ENCODE measurements at places on chromosomes 12 and 14.

GRCh38 chr12:32603858-32604257 is 75.2 kb upstream of the DNM1L start:
- DNase-seq = no peak

- DNase-seq = no peak
Measured at GRCh38 chr14:103142026-103142425, 18.8 kb downstream of the TNFAIP2 start.

DNA sequence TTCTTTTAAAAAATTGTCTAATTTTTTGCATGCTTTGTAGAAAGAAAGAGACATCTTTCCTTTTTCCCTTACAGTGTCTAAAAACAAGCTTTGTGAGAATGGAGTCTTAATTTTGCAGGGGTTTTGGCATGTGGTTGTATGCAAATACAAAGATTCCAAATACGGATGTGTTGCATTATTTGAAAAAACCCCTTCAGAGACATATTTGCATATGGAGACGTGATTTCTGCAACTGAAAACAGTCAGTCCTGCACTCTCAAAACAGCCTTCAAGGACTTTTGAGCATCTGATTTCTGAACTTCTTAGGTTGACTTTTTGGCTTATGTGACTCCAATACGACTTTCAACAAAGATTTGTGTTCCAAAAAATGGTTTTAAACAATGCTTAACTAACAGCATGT is 7.8 kb downstream of the IRAK3 start:
- no peak for DNase-seq

DNA sequence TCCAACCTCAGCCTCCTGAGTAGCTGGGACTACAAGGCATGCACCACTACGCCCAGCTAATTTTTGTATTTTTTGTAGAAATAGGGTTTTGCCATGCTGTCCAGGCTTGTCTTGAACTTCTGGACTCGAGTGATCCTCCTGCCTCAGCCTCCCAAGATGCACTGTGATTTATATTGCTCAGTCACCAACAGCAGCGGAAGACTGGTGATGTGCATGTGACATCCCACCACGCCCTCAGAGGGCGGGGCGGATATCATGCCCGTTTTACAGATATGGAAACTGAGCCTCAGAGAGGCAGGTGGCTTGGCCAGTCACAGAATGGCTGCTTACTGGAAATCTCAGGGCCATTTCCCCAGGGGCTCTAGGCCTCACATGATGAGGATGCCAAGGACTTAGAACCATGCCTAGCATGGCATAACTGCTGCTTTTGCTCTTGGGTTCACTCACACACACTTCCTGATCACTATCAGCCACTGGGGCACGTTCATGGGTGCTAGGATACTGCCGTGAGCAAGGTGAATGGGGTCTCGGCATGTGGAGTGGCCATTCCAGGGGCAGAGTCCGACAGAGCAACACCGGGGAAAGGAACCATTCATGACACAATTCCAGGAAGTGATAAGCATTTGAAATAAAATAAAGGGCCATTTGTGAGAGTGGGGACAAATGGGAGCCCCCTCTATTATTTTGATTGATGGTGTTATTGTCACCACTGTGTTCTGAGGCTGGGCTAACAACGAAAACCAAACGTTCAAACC is 31.9 kb downstream of the RBM19 start:
- no peak for DNase-seq

- DNase-seq = no peak
Measured at GRCh38 chr14:101054671-101055070, 151.1 kb upstream of the RTL1 start.

GRCh38 chr12:44875417-44875953 is 630 bp downstream of the NELL2 start:
- DNase-seq = no peak

DNA sequence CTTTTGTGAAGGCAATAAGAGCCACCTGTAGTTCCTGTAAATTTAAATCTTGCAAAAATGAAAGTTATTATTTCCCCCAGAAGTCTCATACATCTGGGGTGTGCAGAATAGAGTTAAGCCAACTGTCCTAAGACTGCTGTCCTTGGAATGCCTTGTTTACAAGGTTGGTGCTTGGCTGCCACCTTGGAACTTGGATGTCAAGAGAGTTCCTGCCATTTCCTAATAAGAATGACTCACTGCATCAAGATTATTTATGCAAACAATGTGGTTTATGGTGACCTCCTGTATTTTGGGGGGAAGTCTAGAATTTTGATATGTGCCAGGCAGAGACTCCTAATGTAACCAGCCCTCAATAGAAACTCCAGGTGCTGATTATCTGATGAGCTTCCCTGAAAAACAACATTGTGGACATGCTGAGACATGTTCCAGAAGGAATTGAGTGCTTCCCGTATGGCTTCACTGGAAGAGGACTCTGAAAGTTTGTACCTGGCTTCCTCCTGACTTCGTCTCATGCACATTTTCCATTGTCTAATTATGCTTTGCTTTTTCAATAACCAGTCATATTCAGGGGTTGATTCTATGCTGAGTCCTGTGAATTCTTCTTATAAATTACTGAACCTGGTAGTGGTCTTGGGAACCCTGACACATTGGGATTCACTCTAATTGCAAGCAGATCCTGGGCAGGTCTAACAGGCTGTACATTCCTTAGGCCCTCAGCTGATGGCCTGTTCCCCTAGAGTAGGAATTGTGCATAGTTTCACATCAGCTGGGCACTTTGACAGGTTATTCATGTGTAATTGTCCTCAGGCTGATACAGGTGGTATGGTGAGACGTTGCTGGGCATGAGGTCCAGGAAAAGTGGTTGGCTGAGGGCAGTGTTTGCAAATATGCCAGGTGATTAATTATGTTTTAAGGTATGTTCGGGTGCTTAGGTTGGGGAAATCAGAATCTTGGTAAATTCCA is 1370.7 kb upstream of the TMEM132C start:
- no peak for DNase-seq

DNA sequence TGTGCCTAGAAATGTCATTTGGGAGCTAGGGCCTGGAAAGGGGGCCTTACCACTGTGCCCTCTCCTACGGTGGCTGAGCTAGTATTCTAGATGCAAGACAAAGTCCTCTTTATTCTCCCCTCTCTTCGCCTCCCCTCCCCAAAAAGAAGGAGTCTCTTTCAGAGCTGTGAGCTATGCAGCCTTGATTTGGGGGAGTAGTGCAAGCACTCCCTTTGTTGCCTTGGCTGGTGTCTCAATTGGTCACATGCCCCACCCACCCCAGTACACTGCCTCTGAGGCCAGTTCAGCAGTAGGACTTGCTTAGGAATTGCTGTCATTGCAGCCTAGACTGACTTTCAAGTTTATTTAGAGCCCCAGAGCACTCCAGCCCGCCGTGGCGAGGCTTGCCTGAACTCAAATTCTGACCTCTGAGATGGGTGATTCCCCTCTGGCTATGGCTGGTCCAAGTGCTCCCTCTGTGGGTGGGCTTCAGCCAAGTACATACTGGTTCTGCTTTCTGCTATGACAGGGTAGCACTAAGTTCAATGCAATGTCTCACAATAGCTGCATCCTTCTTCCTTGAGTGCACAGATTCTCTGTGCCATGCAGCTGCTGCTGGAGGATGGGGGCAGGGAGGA is 37.0 kb upstream of the FBXO33 start:
- DNase-seq = no peak

GRCh38 chr12:97466621-97467020 is 4.0 kb downstream of the RMST start:
- DNase-seq = no peak

GRCh38 chr14:35250319-35250718 is 41.9 kb upstream of the PSMA6 start:
- DNase-seq = no peak

DNA sequence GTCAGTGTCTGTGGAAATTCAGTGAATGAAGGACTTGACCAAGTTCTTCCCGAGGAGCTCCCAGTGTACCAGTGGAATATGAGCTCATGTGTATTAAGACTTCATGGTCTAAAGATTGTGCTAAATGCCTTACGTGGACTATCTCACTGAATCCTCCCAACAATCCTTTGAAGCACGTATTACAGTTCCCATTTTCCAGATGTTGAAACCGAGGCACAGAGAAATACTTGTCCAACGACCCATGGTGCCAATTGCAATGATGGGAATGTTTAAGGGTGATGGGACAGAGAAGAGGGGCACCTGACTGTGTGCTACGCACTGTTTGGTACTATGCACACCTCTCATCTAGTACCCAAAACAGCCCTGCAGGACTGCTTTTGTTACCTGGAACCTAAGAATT is 77.2 kb downstream of the PAPOLA start:
- no peak for DNase-seq

GRCh38 chr14:75264036-75264435 is 14.6 kb upstream of the FOS start:
- no peak for DNase-seq

DNA sequence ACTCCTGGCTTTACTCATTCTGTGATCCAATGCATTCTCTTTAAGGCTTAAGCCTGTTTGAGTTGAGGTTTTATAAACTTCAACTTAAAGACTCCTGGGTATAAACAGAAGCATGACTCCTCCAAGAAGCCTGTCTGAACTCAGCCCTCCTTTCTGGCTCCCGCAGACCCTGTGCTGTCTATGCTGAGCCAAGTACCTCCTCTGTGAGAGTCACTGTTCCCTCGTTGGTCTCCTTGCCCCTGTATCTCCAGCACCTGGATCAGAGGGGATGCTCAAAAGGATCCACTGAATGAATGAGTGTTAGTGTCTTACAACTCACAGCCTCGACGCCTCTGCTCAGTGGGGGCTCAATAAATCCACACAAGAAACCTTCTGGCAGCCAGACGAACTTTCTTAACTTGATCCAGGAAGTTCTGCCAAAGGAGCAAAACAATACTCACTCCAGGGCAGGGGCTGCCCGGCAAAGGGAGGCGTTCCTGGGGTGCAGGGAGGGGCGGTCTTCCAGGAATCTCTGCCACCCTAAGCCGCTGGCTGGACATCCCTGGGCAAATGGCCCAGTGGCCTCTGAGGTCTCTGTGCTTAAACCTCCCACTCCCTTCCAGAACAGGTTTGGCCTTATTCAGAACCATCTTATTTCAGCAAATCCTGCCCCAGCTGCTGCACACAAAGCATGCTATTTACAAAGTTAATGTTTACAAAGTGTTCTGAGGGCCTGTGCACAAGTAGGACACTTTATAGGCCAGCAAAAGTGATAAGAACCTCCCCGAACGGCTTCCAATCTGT is 32.9 kb downstream of the MAP1LC3B2 start:
- no peak for DNase-seq

GRCh38 chr14:71890541-71890940 is 41.7 kb upstream of the RGS6 start:
- DNase-seq = no peak

DNA sequence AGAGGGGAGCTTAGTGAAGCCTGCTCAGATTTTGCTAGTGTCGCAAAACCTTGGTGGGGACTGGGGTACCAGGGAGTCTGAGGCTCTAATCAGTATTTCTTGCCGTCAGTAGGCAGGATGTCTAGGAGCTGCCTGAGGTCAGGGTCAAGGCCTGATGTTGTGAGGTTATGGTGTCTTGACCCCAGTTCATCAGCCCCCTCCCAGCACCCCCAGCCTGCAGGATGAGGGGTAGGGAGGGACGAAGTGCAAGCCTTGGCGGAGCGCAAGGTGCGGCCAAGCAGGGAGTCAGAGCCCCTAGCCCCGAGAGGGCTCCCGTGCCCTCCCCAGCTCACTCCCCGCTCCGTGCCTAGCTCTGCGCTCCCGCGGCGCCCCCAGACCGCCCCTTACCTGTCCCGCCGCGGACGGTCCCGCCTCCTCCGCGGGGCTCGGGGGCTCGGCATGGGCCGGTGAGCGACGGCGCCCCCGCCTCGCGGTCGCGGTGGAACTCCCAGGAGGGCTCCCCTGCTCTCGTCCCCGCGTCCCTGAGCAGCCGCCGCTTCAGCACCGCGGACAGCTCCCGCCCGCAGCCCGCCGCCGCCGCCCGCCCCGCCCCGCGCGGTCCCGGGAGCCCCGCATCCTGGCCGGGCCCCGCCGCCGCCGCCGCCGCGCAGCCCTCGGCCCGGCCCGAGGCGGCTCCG is 347 bp downstream of the SYNDIG1L start:
- DNase-seq = no peak

GRCh38 chr12:113276946-113277500 is 55.8 kb downstream of the TPCN1 start:
- DNase-seq = no peak

DNA sequence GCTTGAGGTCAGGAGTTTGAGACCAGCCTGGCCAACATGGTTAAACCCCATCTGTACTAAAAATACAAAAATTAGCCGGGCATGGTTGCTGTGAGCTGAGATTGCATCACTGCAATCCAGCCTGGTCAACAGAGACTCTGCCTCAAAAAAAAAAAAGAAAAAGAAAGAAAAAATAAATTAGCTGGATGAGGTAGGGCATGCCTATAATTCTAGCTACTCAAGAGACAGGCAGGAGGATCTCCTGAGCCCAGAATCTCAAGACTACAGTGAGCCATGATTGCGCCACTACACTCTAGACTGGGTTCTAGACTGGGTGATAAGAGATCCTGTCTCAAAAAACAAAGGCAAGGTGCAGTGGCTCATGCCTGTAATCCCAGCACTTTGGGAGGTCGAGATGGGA is 16.9 kb downstream of the PPP4R3A start:
- no peak for DNase-seq

GRCh38 chr14:21924479-21924878 is 250.9 kb upstream of the OR4E1 start:
- DNase-seq = peak; percentile 94

- DNase-seq = peak; percentile 71
Measured at GRCh38 chr12:11839091-11839641, 189.7 kb downstream of the ETV6 start.

DNA sequence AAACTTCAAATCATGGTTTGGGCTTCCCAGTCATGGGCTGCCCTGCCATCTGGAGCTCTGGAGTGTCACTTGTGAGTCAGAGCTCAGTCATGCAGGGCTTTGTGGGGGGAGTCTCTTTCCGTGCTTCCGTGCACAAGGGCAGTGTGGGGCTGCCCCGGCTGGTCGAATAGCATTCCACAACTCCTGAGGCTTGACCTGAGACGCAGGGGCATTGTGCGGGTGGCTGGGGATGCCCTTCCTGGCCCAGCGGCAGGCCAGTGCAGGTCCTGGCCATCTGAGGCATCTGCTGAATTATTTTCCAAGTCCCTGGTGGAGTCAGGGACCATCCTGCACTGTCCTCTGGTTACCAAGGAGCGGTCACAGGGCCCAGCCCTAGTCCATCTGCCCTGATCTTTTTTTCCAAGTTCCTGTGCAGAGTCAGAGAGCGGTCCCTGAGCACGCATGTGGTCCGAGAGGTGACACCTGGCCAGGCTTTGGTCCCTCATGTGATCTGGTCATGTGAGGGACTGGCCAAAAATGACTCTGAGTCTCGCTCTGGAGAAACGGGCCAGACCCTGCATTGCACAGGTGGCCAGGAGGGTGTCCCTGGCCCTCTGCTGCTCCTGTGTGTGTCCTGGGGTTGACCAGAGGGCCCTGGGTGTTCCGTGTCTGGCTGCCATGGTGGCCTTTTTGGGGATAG is 167.0 kb upstream of the ALG10B start:
- no peak for DNase-seq

GRCh38 chr12:129241852-129242251 is 388.6 kb downstream of the GLT1D1 start:
- DNase-seq = no peak

GRCh38 chr12:132495629-132496357 is 5.8 kb downstream of the FBRSL1 start:
- no peak for DNase-seq

GRCh38 chr12:101775816-101776215 is 36.6 kb upstream of the SYCP3 start:
- DNase-seq = peak; percentile 73
